ENCODE measurements at places on chromosomes 12 and 14.
A peak's percentile ranks its signal among the peaks of the same experiment; 100 is the strongest.

DNA sequence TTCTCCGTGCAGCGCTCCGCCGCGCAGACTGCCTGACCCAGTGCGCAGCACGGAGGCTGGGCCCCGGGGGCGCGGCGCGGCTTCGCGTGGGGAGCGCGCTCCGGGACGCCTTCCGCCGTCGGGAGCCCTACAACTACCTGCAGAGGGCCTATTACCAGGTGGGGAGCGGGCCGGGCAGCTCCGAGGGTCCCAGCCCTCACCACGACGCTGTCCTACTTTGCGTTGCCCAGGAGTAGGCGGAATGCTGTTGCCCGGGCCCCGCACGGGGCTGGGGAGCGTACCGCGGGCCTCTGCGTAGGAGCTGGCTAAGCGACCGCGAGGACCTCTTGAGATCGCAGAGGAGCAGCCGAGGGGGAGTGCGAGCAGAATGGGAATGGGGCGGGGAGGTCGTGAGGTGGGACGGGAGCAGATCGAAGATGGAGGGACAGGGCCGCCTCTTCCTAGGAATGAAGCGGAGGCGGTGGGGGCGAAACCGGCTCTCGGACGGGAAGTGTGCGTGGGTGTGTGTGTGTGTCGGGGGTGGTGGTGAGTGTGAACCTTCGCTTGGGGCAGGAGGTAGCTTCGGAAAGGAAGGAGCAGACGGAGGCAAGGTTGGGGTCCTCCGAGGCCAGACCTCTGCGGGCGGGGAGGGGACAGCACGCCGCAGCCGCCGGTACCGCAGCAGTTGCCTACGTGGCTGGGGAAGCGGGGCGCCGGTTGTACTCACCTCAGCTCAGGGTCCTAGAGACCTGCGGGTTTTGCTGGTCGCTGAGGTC lies 751 bp downstream of the P3H3 start:
- peak; percentile 32 for DNase-seq

DNA sequence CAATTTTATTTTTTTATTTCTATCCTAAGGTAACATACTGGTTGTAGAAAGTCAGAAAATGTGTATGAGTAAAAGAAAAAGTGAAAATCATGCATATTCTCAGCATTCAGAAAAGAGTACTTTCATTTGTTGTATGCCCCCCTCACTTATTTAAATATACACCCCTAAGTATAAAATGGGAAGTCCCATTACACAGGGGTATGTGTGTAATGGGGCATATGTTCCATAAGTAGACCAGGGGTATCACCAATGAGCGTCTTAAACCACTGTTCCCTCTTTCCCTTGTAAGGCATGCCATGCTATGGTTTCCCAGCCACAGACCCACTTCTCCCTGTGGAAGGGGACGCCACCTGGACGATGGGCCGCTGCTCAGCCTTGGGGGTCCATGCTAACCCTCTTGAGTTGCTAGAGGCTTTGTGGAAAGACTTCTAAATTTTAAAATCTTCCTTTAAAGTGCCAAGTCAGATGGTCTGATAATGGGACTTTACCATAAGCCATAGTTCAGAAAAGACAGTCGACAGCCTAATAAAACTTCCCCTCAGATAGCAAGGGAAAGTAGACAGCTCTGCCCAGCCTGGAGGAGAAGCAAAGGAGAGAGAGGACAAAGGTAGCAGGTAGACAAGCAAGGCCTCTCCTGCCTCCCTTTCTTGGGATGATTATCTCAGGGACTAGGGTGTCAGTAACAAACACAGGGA lies 118.2 kb downstream of the ZFP36L1 start:
- no peak for DNase-seq

DNA sequence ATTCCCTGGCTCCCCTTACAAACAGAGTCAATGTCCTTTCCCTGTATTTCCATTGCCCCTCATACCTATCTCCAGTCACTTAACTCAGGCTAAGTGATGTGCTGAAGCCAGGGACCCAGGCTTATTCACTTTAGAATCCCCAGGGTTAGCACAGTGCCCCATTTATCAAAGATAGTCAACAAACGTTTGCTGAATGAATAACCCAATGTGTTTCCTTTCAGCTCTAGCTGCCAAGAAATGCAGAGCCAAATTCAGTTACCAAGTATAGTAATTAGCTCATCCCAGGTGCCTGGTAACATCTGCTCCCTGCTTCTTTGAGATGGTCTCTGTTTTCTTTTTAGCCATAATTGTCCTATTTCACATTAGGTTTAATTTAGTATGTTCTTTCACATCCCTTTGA lies 189.5 kb downstream of the PHLDA1 start:
- DNase-seq: no peak

DNA sequence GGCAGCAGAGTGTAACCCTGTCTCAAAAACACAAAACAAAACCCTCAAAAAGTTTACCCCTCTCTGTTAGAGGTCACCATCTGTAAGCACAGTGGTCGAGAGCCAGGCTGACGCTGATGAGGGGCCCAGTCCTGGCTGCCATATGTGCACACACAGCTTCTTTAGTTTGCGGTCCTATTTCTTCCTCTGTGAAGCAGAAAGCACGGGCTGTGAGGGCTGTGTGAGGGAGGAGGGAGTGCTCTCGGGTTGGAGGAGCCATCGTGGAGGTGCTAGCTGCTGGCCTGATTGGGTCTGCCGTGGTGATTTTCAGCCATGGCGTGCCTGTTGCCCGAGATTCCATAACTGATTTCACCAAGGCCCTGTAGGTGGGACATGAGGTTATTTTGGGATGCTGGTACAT lies 3.5 kb downstream of the ULK1 start:
- DNase-seq: no peak

- peak; percentile 67 for DNase-seq
Observed at GRCh38 chr12:132955094-132956010, 754 bp downstream of the ZNF605 start.

DNA sequence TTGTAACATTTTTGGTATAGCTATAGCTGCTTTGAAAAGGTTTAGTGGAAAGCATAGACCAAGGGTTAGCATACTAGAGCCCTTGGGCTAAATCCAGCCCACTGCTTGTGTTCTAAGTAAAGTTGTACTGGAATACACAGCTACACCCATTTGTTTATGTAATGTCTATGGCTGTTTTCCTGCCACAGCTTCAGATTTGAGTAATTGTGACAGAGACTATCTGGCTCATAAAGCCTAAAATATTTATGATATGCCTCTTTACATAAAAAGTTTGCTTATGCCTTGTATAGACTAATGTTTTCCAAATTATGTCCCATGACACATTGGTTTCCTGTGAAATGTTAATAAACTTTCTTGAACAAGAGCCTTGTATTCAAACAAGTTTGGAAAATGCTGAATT lies 234.8 kb upstream of the ATP2B1 start:
- DNase-seq: peak; percentile 4

All from EL (cell line).